GM04503 (cell line): ENCODE measurements at places on chromosomes 5 and 9.

GRCh38 chr5:83517072-83517687, 45.6 kb downstream of the VCAN start:
- DNase-seq: no peak

- peak; percentile 76 for DNase-seq
Measured at GRCh38 chr9:111622626-111623025, 8.5 kb upstream of the DNAJC25 start.

GRCh38 chr5:3600106-3601060, 4.8 kb downstream of the IRX1 start:
- DNase-seq: no peak

DNA sequence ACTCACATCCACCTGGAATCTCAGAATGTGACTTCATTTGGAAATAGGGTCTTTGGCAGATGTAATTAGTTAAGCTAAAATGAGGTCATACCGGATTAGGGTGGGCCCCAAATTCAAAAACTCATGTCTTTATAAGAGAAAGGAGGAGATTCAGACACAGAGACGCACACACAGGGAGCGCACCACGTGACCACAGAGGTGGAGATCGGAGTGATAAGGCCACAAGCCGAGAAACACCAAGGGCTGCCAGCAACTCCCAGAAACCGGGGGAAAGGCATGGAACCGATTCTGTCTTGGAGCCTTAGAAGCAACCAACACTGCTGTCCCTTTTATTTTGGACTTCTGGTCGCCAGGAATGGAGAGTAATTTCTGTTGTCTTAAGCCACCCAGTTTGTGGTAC, 31.8 kb upstream of the LMX1B start:
- DNase-seq: no peak

- no peak for DNase-seq
Measured at GRCh38 chr5:88452820-88453219, 184.2 kb upstream of the TMEM161B start.
